Cortex of kidney (tissue), 1 donor: ENCODE measurements at places on chromosomes 2 and 18.

DNA sequence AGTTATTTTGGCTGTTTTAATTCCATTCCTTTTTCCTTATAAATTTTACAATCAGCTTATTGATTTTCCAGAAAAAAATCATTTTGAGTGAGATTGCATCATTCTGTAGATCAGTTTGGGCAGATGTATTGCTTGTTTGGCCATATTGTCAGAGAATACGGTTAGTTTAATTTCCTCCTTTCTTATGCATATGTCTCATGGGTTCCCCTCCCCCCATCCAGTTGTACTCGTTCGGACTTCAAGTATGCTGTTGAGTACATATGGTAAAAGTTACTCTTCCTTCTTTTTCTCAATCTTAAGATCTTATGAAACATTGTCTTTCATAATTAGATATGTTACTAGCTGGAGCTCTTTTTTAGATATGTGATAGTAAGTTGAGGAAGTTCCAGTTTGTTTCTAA lies 131.2 kb upstream of the TTC27 start:
- DNase-seq: no peak

- no peak for DNase-seq
Observed at GRCh38 chr18:69882965-69883668, 64.6 kb downstream of the CD226 start.

GRCh38 chr2:159035790-159036411 lies 67.5 kb downstream of the TANC1 start:
- no peak for DNase-seq

GRCh38 chr18:5979971-5980457 lies 84.7 kb upstream of the TMEM200C start:
- no peak for DNase-seq
